ENCODE measurements at places on chromosomes 3 and 15. TPM values are rescaled to one million over a fixed set of nuclear protein-coding genes. Genes with fewer than 3 reads are reported as not detected.

Gene GABRA5
- 54.5 TPM for total RNA-seq

Gene SNURF
- 95.5 TPM for total RNA-seq

Gene GOLGA6A
- not detected for total RNA-seq

Gene NUP210
- total RNA-seq = 19.4 TPM

Gene ZNF620
- 16.3 TPM for total RNA-seq

Gene SQOR
- total RNA-seq = 1.6 TPM

Gene AADACL2
- total RNA-seq = not detected

Gene RHCG
- total RNA-seq = 2.8 TPM

Gene LRRC49
- total RNA-seq = 201 TPM

Gene PLD1
- total RNA-seq = 9.1 TPM

Gene CCNDBP1
- total RNA-seq = 38.5 TPM

Gene CAND2
- total RNA-seq = 25.7 TPM

Gene SOX14
- total RNA-seq = not detected

All from parietal lobe (tissue), 2 donors.